ENCODE measurements at places on chromosomes 4 and X.

- no peak for DNase-seq
These were observed 51.7 kb downstream of the SLC7A11 start for GRCh38 chr4:138190452-138190858.

DNA sequence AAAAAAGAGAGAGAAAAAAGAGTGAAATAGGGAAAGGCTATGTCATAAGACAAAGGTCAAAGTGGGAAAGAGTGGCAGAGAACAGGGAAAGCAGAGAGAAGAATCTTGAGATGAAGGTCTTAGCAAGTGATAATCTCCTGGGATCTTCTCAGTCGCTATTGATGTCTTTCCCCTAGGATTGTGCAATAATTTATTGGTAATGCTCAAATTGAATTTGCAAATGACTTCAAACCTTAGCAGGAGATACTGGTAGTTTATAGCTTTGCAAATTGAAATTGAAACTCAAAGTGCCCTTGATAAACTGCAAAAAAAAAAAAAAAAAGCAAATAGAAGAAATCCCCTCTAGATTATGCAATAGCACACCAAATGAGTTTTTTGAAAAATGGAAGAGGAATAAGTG is 45.7 kb upstream of the MID1 start:
- no peak for DNase-seq

- no peak for DNase-seq
These were observed 73.5 kb downstream of the GLUD2 start for GRCh38 chrX:121120690-121121605.

DNA sequence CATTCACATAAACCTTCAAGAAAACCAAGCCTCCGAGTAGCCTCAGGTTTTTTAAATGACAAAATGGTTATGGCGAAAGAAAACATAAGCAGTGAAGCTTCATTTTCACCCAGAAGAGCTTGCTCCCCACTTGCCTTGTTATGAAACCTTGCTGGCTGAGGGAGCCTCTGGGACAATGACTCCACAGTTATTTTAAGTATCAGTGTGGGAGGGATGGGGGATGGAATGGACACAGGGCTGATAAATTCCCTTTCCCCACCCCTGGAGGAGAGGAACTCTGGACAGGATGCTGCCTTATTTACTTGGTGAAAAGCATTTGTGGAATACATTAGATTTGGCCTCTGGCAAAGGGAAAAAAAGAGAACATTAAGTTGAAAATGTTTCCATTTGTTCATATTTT is 220.7 kb upstream of the CNKSR2 start:
- no peak for DNase-seq

DNA sequence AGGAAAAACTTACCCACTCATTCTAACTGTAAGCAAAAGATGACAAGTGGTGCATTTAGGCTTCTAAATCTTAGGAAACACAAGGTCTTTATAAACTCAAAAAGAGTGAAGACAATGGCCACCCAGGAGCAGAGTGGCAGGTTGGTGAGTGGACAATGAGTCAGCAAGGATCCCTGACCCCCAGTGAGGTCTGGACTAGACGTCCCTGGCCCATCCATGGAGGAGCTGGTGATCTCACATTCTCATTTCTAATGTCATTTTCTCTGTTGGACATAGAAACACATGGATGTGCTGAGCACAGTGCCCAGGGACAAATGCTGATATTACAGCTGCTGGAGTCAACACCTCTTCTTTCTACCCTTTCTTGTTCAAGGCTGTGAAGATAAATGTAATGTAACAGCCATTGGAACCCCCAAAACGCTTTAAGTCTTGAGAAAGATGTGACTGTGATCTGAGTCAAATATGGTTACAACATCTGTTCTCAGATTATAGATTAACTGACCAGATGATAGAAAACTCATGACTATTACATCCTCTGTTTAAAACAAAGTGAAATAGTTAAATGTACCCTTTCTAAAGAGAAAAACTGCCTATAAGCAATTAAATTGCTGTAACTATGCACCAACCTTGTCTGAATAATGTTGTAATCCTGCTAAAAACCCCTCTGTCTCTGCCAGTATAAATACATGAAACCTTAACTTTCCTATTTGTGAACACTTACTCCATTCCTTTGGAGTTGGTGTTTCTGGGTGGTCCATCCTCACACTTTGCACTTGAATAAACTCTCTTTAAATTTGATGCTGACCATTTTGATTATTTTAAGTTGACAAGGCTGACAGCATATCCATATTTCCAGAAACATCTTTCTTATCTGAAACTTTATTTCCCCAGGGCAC is 92.7 kb downstream of the USP46 start:
- no peak for DNase-seq

GRCh38 chr4:108355186-108355901 is 186.6 kb upstream of the LEF1 start:
- DNase-seq, result no peak

DNA sequence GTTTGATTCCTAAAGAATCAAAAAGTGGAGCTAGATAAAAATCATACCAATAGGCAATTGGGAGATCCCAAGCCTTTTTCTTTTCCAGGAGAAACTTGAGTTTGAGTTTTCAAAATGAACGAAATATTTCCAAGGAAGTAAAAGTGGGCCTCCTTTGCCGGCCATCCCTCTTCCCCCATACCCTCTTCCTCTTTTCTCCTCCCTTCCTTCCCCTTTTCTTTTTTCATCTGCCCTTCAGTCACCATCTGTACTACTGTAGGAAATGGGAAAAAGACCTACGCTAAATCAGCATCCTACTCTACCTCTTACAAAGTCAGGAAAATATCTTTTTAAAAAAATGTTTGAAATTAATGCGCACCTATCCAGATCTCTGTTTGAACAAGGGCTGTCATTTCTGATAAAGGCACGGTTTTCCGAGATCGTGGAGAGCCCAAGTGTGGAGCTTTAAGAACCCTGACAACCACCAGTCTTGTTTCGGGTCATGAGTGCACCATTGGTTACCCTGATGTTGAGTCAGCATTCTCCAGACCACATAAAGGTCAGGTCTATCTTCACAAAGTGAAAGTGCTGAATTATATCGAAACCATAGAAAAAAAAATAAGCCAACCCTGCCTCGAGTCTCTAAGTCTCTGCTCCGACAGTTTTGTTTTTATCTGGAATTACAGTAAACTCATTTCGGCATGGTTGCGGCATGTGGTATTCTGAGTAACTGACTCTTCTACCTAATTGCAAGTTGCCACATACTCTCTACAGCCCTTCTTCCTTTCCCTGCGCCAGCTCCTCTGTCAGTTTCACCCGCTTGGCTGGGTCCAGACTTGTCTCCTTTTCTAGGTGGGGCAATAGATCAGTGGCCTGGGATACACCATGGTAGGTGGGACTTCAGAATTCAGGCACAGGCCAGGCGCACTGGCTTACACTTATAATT is 140.2 kb upstream of the KLF3 start:
- no peak for DNase-seq

DNA sequence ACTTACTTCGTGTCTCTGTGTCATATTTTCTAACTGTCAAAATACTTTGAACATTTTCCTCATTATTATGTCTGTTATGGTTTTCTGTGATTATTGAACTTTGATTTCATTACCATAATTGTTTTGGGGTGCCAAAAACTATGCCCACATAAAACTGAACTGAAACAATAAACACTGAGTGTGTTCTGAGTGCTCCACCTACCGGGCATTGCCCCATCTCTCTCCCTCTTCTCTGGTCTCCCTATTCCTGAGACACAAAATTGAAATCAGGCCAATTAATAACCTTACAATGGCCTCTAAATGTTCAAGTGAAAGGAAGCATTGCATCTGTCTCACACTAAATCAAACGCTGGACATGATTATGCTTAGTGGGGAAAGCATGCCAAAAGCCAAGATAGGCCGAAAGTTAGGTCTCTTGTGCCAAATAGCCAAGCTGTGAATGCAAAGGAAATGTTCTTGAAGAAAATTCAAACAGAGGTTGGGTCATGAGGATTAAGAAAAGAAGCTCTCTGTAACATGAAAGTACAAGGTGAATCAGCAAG is 972.3 kb downstream of the PCDH7 start:
- no peak for DNase-seq

DNA sequence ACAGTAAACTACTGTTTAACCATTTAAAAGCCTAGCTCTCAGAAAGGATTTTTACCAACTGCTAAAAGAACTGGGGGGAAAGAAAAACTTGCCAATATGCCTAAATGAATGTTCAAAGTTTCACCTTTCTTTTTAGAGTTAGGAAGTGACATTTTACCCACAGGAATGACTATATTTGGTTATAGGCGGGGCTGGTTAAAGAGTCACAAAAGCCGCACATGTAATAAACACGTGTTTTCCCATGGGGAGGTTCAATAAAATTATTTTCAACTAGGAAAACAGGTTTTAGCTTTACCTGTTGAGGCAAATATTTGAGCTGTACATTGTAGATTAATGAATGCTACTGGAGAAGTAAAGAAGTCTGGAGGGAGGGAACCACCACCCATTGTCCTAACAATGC is 41.6 kb upstream of the UGDH start:
- no peak for DNase-seq

DNA sequence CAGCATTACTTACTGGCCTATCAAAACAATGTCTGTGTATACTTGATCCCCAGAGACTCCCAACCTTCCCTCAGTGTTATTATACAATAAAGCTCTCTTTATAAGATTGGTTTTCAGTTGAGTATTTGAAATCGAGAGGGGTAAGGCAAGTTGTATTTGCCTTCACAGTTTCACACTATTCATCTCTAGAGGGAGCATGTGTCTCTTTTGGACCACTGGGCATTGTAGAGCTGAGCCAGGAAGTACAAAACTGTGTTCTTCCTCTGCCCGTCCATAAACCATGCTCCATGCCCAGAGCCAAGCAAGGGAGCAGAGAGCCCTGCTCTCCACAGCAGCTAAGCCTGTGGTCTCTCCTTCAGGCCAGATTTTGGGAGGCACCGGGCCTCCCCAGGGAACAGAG is 61.5 kb upstream of the HHIP start:
- no peak for DNase-seq

DNA sequence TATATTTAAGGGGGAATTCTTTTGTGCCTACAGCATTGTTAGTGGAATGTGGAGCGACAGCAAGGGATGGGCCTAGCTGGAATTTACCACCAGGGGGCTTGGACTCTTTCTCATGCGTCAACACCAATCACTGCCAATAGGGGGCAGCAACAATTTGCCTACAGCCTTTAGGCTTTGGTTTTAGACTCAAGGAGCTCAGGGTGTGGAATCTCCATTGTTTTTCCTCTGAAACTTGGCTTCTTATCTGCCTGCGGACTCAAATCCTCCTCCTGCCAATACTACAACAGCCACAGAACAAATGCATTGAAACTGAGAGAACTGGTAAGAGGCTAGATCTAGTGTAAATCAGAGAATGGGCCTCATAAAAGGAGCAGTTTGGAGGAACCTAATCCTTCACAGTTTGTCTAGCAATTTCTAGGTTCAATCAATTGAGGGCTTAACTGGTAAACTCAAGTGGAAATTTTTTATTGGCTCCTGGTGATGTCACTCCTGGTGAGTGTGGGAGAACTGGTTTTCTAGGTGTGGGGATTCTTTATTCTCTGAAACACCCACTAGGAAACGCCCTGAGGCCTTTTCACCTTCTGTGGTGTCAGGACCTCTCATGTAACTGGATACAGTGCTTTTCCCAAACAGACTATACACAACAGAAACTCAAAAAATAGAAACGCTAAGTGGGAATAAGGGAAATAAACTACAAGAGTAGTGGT is 27.9 kb upstream of the TMSB4X start:
- no peak for DNase-seq

DNA sequence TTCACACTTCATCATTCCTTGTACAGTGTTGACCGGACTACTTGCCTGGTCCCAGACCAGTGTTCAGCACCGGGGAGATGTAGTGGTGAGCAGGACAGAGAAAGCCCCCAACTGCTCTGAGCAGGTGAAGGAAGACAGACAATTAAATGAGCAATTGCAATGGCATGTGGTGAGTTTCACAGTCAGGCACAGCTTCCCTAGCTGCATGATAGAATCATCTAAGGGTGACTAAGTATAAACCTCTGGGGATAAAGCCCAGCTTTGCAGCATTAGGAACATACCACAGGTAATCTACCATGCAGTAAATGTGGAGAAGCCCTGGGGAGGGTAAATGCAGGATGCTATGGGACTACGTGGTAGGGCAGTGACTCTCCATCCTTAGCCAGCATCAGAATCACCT is 47.8 kb downstream of the TMA16 start:
- DNase-seq, result no peak

- no peak for DNase-seq
These were observed 170.1 kb downstream of the ATP10D start for GRCh38 chr4:47654972-47655693.

All from NCI-H187 treated with DMSO at 0.1 percent for 48 hours (cell line).